Thyroid gland (tissue), 4 donors: ENCODE measurements at places on chromosomes 7 and 10. TPM values are rescaled to one million over a fixed set of nuclear protein-coding genes. Genes with fewer than 3 reads are reported as not detected.

- no peaks in the 10 kb centered on the region for H3K36me3 ChIP-seq
- no peak overlapping the region for H3K4me3 ChIP-seq
- no peak for DNase-seq
- H3K27ac ChIP-seq = no peak overlapping the region
Observed at GRCh38 chr10:48243487-48243886, 31.0 kb downstream of the FRMPD2 start.

DNA sequence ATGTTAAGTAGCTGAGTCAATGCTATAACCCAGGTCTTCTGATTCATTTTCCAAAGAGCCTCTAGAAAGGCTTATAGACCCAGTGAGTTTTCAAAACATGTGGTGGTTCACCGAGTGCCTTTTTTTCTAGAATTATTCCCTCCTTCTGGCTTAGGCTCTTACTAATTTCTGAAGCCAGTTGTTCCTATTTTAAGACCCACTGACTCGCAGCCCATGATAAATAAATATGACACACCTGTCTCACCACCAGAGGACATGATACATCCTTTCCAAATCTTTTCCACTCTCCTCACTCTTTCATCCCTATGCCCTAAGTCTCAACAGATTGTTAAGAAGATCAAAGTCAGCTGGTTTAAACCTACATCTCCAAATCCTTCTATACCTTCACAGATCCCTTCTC lies 126.0 kb upstream of the WNT16 start:
- H3K27me3 ChIP-seq = no peaks in the 10 kb centered on the region
- no peaks in the 10 kb centered on the region for H3K4me1 ChIP-seq
- no peaks in the 10 kb centered on the region for H3K36me3 ChIP-seq
- no peak for DNase-seq
- H3K4me3 ChIP-seq = no peak overlapping the region
- H3K27ac ChIP-seq = no peak overlapping the region

DNA sequence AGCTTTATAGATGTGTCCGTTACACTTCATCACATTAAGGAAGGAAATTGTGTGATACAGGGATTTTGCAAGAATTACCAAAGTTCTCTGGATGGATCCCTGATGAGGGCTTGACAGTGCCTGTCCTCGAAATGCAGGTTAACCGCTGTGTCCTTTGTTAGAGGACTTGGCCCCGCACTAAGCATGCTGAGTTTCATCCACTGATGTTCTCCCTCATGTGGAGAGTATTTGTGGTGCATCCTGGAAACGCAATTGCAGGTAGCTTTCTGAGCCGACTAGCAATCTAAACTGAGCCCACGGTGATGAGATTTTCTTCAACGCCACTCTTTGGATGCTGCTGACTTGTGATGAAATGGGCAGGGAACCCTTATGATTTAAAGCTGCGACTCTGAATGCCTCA lies 71.9 kb upstream of the STK17A start:
- H3K27me3 ChIP-seq = no peaks in the 10 kb centered on the region
- no peaks in the 10 kb centered on the region for H3K4me1 ChIP-seq
- no peaks in the 10 kb centered on the region for H3K36me3 ChIP-seq
- no peak overlapping the region for H3K4me3 ChIP-seq
- no peak for DNase-seq

DNA sequence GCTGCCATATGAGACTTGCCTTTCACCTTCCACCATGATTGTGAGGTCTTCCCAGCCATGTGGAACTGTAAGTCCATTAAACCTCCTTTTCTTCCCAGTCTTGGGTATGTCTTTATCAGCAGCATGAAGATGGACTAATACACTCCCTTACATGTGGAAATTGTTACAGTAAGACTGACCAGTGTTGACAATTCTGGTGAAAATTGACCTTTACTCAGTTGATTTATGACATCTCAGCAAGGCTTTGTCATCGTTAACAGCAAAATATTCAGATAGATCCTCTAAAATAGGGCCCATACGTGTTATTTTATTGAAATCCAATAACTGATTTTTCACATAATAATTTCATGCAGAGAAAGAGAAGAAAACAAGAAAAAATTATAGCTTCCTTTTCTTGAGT lies 377.9 kb upstream of the SEMA3C start:
- H3K36me3 ChIP-seq = no peaks in the 10 kb centered on the region
- no peak for DNase-seq
- H3K4me3 ChIP-seq = no peak overlapping the region
- no peaks in the 10 kb centered on the region for H3K27me3 ChIP-seq
- H3K4me1 ChIP-seq = peaks cover 3% of the 10 kb centered on the region

- no peak for DNase-seq
- H3K36me3 ChIP-seq = no peaks in the 10 kb centered on the region
- H3K4me3 ChIP-seq = no peak overlapping the region
Observed at GRCh38 chr7:45902820-45903219, 14.5 kb downstream of the IGFBP1 start.

DNA sequence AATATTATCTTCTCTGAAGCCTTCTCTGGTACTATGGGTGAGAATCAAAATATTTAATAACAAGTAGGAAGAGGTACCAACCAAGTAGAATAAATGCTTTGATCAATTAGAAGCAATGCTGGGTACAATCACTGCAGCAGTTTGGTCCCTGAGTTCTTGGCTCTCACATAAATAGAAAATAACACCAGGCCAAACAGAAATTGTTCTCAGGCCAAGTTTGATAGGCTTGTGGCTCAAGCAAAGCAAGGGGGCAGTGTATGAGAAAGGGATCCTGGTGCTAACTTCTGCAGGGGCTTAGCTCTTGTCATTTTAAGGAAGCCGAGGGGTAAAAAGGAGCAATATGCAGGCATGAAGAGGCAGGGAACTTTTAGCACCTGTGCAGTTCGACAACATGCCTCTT lies 146.8 kb upstream of the TMEM229A start:
- H3K27ac ChIP-seq = no peak overlapping the region
- DNase-seq = no peak
- H3K36me3 ChIP-seq = no peaks in the 10 kb centered on the region

DNA sequence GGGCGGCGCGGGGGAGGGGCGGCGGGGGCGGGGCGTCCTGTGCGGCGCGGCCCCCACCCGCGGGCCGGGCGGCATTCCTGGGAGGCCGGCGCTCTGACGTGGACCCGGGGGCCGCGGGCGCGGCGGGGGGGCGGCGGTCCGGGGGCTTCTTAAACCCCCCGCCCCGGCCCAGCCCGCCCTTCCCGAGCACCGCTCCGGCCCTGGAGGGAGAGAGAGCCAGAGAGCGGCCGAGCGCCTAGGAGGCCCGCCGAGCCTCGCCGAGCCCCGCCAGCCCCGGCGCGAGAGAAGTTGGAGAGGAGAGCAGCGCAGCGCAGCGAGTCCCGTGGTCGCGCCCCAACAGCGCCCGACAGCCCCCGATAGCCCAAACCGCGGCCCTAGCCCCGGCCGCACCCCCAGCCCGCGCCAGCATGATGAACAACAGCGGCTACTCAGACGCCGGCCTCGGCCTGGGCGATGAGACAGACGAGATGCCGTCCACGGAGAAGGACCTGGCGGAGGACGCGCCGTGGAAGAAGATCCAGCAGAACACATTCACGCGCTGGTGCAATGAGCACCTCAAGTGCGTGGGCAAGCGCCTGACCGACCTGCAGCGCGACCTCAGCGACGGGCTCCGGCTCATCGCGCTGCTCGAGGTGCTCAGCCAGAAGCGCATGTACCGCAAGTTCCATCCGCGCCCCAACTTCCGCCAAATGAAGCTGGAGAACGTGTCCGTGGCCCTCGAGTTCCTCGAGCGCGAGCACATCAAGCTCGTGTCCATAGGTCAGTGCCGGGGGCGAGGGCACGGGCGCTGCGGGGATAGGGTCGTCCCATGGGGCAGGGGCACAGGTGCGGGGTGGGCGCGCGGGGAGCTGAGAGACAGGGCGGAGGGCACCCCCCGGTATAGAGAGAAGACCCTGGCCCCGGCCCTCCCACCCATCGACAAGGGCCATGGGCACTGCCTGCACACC lies at the start of gene FLNC:
TSS of gene FLNC (plus strand) at position 176 of the 947 bp plus-strand sequence. CDS start at position 408, 232 bp downstream.
- H3K27me3 ChIP-seq = no peaks in the 10 kb centered on the region
- H3K27ac ChIP-seq = peak within 1 kb of the TSS; percentile 54
- H3K4me1 ChIP-seq = peaks cover 37% of the 10 kb centered on the region
- H3K36me3 ChIP-seq = no peaks in the 10 kb centered on the region

GRCh38 chr7:151452680-151453325 lies 12.9 kb upstream of the CRYGN start:
- no peak overlapping the region for H3K4me3 ChIP-seq
- H3K27ac ChIP-seq = no peak overlapping the region
- H3K4me1 ChIP-seq = peaks cover 6% of the 10 kb centered on the region
- no peaks in the 10 kb centered on the region for H3K36me3 ChIP-seq

- H3K36me3 ChIP-seq = no peaks in the 10 kb centered on the region
- no peak overlapping the region for H3K4me3 ChIP-seq
- peak overlapping the region; percentile 77 for H3K27ac ChIP-seq
- no peaks in the 10 kb centered on the region for H3K27me3 ChIP-seq
Observed at GRCh38 chr10:29646238-29646902, 11.6 kb upstream of the SVIL start.

DNA sequence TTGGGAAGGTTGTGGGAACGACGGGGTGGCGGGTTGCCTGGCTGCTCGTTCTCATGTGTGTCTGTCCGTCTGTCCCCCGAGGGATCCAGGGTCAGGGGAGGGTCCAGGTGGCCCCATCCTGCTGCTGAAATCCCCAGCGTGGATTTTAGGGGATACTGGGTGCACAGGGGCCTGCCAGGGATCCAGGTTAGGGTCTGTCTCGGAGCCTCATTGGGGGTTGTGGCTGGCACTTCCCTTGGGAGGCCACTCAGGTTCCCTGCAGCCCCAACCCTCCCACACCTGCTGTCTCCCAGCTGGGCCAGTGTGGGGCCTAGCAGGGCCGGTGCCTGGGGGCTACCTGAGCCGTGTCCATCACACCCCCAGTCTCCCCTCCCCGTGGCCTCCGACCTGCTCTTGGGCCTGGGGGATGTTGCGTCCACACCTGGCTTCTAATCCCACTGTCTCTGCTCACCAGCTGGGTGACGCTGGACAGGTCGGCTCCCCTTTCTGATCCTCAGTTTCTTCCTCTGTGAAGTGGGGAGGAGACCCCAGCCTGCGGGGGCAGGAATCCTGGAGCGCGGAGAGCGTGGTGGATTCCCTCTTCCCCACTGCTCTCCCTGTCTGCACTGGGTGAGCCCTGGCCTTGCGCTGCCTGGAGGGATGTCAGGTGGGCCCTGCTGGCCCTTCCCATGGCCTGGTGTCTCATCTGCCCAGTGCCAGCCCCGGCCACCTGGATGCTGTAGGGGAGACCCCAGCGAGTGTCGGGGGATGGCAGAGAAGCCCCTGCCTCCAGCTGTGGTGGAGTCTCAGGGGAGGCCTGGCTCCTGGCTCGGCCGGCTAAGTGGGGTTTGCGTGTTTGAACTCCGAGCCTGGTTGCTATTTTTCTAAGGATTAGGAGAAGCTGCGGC lies 81.6 kb downstream of the UNCX start:
- no peak overlapping the region for H3K27ac ChIP-seq
- H3K36me3 ChIP-seq = no peaks in the 10 kb centered on the region
- DNase-seq = no peak
- no peaks in the 10 kb centered on the region for H3K4me1 ChIP-seq
- no peak overlapping the region for H3K4me3 ChIP-seq

DNA sequence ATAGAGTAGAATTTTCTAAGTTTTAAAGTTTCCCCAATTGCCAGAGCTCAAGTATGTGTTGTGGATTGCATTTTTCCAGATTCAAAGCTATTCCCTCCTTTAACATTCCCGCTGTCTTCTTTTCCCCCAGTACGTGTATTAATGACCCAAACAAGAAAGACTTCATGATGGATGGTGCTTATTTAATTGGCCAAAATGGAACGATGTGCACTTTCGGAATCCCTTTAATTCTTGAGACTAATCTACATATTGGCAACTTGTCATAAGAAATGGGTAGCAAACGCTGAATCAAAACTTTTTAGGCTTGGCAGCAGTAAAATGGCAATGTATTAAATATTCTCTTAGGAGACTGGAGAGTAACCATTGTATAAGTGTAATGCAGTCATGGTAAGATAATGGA lies 753.2 kb downstream of the LRMDA start:
- H3K4me1 ChIP-seq = peaks cover 6% of the 10 kb centered on the region
- no peak overlapping the region for H3K27ac ChIP-seq
- no peak for DNase-seq
- no peaks in the 10 kb centered on the region for H3K27me3 ChIP-seq
- H3K36me3 ChIP-seq = no peaks in the 10 kb centered on the region
- H3K4me3 ChIP-seq = no peak overlapping the region

- H3K4me3 ChIP-seq = no peak overlapping the region
- DNase-seq = no peak
- peaks cover 4% of the 10 kb centered on the region for H3K4me1 ChIP-seq
Observed at GRCh38 chr7:105743351-105744090, 132.9 kb downstream of the ATXN7L1 start.

DNA sequence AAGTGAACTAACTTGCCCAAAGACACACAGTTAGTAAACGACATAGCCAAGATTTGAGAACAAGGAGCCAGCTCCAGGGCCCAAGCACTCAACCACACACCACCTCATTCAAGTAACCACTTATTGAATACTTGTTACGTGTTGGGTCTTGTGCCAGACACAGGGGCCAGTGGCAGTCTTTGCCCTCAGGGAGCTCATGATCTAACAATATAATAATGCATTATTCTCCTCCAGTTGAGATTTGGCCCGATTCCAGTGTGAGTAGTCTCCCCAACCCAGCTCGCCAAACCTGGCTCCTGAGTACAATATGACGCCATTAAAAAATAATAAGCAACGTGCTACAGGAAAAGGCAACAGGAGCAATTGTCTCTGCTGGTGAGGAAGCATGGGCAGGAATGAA lies 14.4 kb upstream of the STK17A start:
- H3K36me3 ChIP-seq = no peaks in the 10 kb centered on the region
- H3K27ac ChIP-seq = no peak overlapping the region
- DNase-seq = no peak
- no peaks in the 10 kb centered on the region for H3K27me3 ChIP-seq

DNA sequence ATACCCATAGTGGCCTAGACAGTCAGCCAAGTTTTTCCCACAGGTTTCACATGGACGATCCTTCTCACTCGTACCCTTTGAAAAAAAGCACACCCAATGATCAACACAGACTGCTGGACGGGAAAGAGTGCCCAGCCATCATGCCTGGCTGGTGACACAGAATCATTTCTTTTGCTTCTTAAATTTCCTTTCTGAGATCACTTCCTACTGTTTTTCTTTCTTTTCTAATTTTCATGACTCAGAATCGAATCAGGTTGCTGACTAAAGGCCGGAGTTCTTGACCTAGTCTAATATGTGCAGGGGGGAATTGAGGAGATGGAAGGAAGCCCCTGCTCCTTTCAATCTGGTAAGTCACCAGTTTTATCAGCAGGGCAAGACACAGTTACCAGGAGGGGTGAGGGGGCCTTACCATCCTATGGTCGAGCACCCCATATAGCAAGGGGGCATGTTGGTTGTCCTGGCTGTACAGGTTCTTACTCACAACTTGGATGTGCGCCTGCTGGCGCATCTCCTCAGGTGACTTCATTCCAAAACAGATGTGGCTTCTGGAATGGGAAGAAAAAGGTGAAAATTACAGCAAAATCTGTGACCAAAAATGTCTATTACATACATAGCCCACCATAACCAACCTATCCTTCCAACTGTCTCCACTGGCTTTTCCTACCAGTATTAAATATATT lies 3.5 kb downstream of the POLR3A start:
- no peak for DNase-seq
- H3K27ac ChIP-seq = no peak overlapping the region
- H3K36me3 ChIP-seq = peaks cover 47% of the 10 kb centered on the region
- H3K4me1 ChIP-seq = peaks cover 20% of the 10 kb centered on the region
- no peaks in the 10 kb centered on the region for H3K27me3 ChIP-seq
- H3K4me3 ChIP-seq = no peak overlapping the region

- no peaks in the 10 kb centered on the region for H3K27me3 ChIP-seq
- H3K27ac ChIP-seq = peak overlapping the region; percentile 25
- H3K4me1 ChIP-seq = peaks cover 3% of the 10 kb centered on the region
Observed at GRCh38 chr7:99380032-99380822, 5.7 kb downstream of the ARPC1B start.

ZEB1 gene
- total RNA-seq = 67.7 TPM

ADCYAP1R1 gene
- 4.6 TPM for total RNA-seq

CLDN4 gene
- total RNA-seq = 178 TPM

SH2D4B gene
- total RNA-seq = 1.1 TPM

ASAH2 gene
- 0.11 TPM for total RNA-seq

NANOS1 gene
- total RNA-seq = 25.0 TPM
